ENCODE measurements at places on chromosomes 7 and 10. TPM values are rescaled to one million over a fixed set of nuclear protein-coding genes. Genes with fewer than 3 reads are reported as not detected.

AFAP1L2 gene
- not detected for polyA plus RNA-seq

CALHM1 gene
- 0.08 TPM for polyA plus RNA-seq

CYP2C19 gene
- polyA plus RNA-seq, result not detected

BMPER gene
- 40.5 TPM for polyA plus RNA-seq

MYL10 gene
- not detected for polyA plus RNA-seq

DNA sequence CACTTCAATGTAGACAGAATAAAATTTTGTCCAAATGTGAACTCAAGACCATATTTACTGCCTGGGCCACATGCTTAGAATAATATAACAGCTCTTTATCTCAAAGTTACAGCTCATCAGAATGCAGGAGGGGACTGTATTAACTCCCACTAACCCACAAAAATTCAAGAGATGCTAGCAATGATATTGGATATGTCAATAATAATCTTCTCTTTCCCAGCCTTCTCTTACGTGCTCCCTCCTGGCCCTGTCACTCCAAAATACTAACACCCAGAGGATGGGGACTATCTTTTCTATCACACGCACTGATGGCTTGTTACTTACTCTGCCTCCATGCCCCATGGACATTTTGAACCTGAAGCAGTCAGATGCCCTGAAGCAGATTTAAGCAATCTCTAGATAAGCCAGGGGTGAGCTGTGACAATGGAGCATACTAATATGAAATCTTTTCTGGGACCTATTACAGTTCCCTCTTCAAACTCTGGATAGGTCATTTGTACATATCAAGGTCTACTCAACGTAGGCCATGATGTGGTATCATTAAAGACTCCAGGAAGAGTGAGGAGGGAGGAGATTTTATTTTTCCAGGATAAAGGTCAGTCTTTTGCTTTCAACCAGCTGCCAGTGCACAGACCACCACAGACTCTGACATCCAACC is 803.0 kb downstream of the GRM8 start:
- DNase-seq, result no peak

- peak; percentile 79 for DNase-seq
These were observed 517.5 kb upstream of the GALNT17 start for GRCh38 chr7:70614237-70615045.

GRCh38 chr10:16016688-16017087 is 156.4 kb upstream of the MINDY3 start:
- no peak for DNase-seq

DNA sequence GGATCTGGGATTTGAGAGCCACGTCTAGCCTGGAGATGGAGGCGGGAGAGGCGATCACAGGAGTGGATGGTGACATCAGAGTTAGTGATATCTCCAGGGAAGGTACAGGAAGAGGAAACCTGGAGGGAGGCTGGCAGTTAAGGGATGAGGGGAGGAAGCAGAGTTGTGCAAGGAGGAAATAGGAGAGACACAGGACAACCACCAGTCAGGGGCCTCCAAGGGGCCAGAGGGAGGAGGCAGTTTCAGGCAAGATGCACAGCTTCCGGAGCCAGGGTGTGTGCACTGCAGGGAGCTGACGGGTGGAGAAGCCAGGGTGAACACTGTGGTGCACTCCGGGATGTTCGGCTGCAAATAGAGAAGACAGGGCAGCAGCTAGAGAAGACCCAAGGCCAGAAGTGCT is 141.2 kb downstream of the GLI3 start:
- no peak for DNase-seq

DNA sequence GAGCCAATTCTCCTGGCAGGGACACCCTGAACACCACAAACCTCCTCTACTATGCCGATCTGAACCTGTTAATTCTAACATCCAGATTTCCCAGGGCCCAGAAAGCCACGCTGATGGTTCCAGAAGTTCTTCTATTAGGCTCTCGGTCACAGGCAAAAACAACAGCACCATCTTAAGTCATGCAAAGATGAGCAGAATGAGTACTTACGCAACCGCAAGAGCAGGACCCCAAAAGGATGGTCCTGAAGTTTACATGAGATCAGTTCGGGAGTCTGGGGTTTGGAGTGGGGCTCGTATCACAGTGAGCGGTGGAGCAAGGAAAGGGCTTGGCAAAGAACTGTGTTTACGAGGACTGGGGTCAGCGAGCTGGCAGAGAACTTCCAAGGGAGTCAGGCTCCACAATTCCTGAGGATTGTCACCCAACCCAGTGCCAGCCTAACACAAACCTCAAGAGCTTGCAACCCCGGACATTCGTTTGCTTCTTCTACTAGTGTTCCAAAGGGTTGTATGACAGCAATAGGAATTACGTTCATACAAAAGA is 532.6 kb downstream of the TNS3 start:
- DNase-seq, result no peak

GRCh38 chr7:155670521-155670920 is 26.1 kb downstream of the RBM33 start:
- no peak for DNase-seq

- no peak for DNase-seq
These were observed 189.9 kb upstream of the PDE1C start for GRCh38 chr7:32259931-32260596.

DNA sequence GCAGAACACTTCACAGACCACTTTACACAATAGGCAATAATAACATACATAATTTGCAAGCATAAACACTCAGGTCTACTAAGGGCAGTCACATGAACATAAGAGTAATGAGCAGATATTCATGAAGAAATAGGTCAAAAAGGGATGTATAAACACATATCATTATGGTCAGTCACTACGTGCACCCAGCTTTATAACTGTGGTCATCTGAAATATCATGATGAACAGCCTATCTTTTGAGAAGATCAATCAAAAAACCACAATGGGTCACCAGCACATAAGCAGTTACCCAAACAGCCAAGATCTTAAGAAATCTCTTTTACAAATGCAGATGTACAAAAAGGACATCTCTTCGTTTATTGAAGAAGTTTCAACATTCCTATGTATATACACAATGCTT is 35.5 kb upstream of the DRGX start:
- DNase-seq, result no peak

DNA sequence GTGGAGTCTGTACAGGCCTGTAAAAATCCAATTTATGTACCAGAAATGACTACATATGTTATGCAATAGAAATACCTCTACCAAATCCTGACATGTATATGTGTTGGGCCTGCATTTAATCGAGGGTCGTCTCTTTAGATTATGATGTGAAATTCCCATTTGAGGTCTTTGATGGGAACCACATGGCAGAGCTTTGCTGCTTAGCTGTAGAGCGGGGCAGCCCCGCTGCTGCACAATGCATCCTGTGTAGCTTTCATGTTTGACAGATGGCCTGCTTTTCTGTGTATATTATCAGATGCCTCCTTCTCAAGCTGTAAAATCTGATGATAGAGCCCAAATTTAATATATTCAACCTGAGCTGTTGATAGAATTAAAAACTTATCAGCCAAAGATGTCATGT is 65.8 kb downstream of the RAB18 start:
- DNase-seq, result no peak

Data from GM23248 (cell line).